Fibroblast of lung (primary cell): ENCODE measurements at places on chromosomes 3 and 15. TPM values are rescaled to one million over a fixed set of nuclear protein-coding genes. Genes with fewer than 3 reads are reported as not detected.

DNA sequence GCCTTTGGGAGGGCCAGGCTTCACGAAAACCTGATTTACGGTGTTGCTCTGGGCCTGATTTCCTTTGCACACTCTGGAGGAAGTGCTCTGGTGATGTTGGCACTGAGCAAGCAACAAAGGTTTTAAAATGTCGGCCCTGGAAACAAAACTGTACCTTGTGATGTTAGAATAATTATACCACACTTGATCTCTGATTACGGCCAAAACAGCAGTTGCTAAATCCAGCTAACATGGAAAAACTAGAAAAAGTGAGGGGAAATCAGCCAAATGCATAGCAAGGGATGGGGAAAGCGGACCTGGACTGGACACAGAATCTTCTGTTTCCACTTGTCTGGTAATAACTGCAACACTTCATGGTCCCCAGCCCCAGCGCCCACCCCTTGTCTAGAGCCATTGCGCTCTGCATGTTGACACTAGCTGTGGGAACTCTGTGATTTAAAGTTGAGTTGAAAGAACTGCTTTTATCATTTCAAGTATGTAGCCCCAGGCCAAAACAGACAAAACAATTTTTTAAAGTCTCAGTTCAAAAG is 120.1 kb downstream of the VGLL4 start:
- no peak for DNase-seq

DNA sequence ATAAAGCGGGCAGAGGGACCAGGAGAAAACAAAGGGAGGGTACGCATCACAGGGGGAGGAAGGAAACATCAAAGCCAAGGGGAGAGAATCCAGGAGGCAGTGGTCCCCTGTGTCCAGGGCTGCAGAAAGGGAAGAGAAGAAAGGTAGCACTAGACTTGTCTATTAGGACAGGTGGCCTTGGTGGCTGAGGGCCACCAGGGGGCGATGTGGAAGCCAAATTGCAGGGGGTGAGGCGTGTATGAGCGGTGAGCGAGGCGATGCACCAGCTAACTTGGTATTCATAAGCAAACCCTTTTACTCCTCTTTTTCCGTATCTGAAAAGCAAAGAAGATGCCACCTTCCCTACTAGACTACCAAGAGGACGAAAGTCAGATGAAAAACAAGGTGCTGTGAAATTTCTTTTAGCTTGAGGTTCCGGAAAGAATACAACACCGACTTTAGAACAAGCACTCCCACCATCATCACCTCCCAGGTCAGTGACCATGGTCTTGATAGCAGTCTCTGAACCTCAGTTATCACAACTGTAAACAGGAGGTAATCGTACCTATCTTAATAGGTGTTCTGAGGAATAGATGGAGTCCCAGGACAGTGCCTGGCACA is 654.4 kb upstream of the ADAMTS9 start:
- DNase-seq: peak; percentile 55

GRCh38 chr3:10992017-10992942 is at the start of gene SLC6A1:
SLC6A1 (plus strand) TSS chr3:10992748; CDS start chr3:11017212, 24,464 bp downstream.
- peak; percentile 3 for DNase-seq

DNA sequence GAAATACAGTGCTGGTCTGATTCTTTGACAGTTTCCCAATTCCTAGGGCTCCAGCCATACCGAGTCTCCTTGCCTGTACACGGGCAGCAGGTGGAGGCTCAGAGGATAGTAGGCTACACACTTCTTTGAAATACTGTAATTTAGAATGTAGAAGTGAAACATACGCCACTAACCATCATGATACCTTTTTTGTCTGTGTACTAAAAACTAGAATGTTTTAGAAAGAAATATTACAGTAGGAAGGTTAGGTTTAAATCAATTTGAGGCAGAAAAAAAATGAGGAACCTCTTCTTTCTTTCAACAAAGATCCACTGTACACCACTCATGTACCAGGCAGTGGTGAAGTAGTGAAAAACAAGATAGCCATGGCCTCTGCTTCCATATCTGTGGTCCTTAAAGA is 354.7 kb downstream of the MCTP2 start:
- DNase-seq: no peak

ALG3 gene
- 21.6 and 26.7 TPM in 2 replicates for total RNA-seq

GRCh38 chr3:136678981-136679380 is 73.2 kb downstream of the STAG1 start:
- DNase-seq: no peak

DNA sequence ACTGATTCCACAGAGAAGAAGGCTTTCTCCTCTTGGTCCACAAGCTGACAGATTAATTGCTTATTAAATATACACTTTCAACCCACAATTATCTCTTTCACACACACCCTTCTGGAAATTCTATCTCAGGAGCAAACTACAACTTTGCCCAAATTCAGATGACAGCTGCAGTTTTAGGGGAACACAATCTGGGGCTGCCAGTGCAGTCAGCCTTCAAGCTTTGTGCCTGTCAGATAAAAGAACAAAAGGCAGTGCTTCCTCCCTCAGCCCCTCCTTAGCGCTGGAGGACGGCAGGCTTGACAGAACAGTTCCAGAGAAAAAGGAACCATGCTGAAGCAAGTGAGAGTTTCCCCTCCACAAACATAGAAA is 99.6 kb downstream of the TMCC1 start:
- no peak for DNase-seq

FBXO40 gene
- total RNA-seq: not detected in 2 replicates

DNA sequence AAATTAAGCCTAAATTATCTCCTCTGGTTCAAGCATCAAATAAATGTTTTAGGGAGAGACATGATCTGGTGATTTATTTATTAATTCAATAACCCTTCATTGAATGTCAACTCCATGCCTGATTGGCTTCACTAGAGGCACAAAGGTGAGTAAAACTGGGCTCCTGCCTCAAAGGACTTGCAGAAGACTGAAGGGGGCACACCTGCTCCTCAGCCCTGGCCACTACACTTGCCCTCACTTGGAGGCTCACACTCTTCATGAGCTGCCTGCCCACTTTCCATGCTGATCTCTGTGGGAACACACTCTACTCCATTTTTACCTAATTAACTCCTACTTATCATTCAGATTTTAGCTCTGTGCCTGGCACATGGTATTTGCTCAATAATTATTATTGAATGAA is 84.4 kb upstream of the KCNMB2 start:
- no peak for DNase-seq

RPL39L gene
- 17.5 and 26.6 TPM in 2 replicates for total RNA-seq

ESYT3 gene
- total RNA-seq: 0.17 and 0.51 TPM in 2 replicates

CYP1A2 gene
- total RNA-seq: not detected in 2 replicates

ROBO1 gene
- 58.8 and 104 TPM in 2 replicates for total RNA-seq

GRCh38 chr3:155934230-155934629 is 63.8 kb downstream of the GMPS start:
- DNase-seq: no peak

GRCh38 chr3:197295871-197296270 is 2.5 kb downstream of the DLG1 start:
- peak; percentile 25 for DNase-seq

- DNase-seq: no peak
Observed at GRCh38 chr15:89459271-89460038, 36.9 kb downstream of the RHCG start.

ELL3 gene
- total RNA-seq: 6.7 and 10.1 TPM in 2 replicates

- DNase-seq: no peak
Observed at GRCh38 chr15:95826412-95827195, 503.9 kb upstream of the NR2F2 start.

DNA sequence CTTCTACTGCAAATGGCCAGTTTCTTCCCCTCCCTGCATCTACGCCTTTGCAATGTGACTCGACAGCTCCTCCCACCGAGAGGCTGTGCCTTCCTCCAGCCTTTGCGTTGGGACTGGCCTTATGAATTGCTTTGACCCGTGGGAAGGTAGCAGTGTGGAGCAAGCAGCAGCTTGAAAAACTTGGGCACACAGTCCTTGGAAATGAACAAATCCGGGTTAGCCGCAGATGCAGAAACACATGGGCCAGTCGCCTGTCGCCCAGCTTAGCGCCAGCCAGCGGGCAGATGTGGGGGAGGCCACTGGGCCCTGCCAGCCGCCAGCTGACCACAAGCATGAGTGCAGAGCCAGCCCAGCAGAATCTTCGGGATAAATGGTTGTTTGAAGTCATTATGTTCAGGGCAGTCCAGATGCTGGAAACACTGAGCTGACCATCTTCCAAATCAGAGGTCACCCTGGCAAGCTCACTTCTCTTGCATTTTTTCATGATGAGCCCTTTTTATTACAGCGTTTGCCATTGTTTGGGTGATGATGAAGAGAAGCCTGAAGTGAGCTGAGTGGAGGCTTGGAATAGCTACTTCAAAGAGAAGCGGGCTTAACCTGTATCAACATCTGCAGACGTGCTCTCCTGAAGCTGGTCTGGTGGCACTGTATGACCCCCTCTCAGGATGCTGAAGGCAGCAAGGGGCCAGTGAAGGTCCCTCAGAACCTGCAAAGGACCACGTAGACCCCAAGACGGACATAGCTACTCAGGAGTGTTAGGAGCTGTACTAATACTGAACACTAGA is 9.8 kb downstream of the SELENOS start:
- DNase-seq: peak; percentile 94

GRCh38 chr3:183360971-183361624 is 67.3 kb downstream of the MCF2L2 start:
- DNase-seq: no peak

GRCh38 chr3:183539811-183540210 is 15.7 kb downstream of the KLHL6 start:
- no peak for DNase-seq

NCEH1 gene
- 3.1 and 9.9 TPM in 2 replicates for total RNA-seq

DNA sequence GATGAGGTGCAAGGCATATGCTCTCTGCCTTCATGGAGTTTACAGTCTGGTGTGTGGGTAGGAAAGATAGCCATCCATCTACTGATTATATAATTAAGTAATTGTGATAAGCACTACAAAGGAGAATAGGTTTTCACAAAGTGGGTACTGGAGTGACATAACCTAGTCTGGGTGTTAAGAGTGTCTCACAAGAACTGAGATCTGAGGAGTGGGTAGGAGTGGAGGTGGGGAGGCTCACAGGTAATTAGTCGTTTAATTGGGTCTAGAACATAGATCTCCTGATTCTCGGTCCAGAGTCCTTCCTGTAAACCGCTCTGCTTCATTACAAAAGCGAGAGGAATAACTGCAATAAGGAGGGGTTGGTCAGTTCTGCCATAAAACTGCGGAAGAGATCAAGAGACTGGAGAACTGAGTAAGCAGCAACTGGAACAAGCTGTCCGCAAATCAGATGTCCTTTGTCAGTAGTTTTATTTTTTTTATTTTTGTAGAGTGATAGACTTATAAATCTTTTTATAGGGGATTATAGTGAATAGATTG is 2.2 kb downstream of the NEO1 start:
- DNase-seq: no peak

CKMT1B gene
- not detected in 2 replicates for total RNA-seq

- peak; percentile 57 for DNase-seq
Observed at GRCh38 chr3:120693439-120694171, 11.6 kb upstream of the HGD start.

- no peak for DNase-seq
Observed at GRCh38 chr3:72487946-72488737, 360.1 kb downstream of the SHQ1 start.

DNA sequence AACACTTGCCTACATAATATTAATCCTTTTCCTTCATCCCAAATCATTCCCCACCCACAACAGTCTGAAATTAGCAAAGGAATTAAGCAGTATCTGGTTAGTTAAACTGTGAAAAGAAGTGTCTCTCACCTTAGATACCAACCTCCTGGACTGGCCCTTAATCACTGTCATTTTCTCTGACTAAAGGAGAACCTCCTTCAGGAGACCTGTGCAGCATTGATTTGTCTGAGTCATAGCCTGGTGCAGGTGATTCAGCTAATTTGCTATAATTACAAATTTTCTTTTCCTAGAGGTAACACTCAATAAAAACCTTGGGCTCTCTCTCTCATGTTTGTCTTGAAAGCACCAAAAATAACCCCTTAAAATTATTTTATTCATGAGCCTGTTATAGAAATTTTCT is 279.8 kb upstream of the SEMA6D start:
- no peak for DNase-seq

GRCh38 chr15:73899197-73900094 is 26.1 kb downstream of the TBC1D21 start:
- no peak for DNase-seq

DNA sequence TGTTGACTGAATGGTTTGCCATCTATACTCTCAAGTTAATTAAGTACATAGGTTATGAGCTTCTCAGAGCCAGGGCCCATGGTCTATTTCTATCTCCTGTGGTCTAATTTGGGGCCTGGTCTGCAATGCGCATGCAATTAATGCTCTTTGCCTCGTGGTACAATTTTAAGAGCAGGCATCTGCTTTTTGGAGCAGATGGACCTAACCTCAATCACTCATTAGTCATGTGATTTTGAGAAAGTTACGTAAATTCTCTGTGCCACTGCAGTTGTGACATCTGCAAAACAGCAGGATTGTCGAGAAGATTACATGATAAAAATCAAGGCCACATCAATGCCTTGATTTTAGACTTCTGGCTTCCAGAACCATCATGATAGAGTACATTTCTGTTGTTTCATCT is 543.7 kb upstream of the ADAMTS9 start:
- DNase-seq: no peak

CPN2 gene
- total RNA-seq: not detected in 2 replicates

FANCD2OS gene
- not detected in 2 replicates for total RNA-seq

DNA sequence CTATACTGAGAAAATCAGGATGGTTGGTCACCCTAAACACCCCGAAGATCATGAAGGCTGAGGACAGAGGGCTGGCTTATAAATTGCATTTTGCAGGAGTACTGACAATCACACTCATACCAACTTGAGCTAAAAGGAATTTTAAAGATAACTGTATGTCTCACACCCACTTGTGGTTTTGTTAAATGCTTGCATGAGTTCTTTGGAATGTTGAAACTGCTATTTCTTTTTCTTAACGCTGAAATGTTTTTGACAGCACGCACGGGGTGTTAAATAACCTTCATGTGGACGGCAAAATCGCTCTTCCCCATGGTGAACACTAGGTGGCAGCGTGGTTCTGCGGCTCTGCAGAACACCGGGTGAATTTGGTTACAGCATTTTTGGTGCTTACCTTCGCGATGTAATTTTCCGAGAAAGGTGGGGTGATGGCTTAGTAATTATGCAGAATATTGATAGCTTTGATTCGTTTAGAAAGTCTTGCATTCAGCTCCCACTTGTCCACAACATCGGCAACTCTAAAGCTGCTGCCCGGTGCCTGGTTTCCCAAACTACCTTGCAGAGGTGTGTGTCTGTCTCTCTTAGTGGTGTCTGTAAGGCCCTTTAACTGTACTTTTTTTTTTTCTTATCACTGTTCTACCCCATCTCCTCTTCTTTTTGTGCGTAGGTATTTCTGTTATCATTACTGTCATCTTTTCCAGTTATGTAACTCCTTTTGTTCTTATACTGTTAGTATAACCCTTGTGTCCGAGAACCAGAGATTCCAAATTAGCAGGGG is 51.7 kb downstream of the ARNT2 start:
- peak; percentile 94 for DNase-seq

DNA sequence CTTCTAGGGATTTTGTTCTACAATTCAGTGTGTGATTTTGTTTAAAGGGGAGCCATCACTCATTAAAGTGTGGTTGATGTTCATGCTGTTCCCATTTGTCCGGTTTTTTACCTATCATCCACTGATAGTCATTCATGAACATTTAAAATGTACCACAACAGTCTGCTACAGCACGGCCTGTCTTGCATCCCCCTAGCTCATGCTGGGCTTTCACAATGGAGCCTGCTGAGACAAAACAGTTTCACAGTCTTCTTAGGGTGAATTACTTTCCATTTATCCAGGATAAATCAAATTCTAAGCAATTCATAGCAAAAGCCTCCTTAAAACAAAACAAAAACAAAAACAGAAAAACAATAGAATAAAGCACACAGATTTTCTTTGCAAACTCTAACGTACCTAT is 627.2 kb downstream of the CADM2 start:
- DNase-seq: no peak
